ENCODE measurements at places on chromosomes 6 and 20.
A peak's percentile ranks its signal among the peaks of the same experiment; 100 is the strongest.

DNA sequence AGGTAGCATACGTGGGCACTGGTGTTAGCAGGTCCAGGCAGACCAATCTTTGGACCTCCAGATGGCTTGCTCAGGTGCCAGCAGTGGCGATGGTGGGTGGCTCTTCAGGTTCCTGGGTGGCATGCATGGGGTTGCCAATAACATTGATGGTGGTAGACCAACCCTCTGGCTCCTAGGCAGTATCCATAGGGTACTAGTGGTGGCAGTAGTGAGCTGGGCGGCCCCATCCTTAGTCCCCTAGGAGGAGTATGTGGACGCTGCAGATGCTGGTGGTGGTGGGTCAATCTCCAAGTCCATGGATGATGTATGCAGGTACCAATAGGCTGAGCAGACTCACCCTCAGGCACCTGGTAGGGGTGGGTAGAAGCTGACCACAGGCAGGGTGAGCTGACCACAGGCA, 70.6 kb downstream of the ZC2HC1B start:
- DNase-seq = no peak

GRCh38 chr20:37991157-37991866, 41.9 kb downstream of the TTI1 start:
- no peak for DNase-seq

DNA sequence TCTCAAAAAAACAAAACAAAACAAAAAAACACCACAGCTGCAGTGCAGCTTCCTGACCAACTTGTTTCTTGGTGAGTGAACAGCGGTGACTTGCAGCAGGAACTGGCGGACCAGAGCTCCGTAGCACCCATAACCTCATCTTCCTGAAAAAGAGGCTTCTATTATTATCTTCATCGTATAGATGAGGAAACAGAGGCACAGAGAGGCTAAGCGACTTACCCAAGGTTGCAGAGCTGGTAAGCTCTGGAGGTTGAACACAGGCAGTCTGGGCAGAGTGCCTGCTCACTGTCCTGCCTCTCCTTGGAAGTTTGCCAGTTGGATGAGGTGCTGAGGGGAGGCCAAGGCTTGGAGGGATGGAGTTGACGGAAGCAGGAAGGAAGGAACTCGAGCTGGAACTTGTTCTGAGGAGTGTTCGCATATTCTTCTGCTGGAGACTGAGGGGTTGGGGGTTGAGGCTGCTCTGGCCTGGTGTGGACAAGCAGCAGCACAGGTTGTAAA, 47.9 kb upstream of the CCDC167 start:
- peak; percentile 29 for DNase-seq

DNA sequence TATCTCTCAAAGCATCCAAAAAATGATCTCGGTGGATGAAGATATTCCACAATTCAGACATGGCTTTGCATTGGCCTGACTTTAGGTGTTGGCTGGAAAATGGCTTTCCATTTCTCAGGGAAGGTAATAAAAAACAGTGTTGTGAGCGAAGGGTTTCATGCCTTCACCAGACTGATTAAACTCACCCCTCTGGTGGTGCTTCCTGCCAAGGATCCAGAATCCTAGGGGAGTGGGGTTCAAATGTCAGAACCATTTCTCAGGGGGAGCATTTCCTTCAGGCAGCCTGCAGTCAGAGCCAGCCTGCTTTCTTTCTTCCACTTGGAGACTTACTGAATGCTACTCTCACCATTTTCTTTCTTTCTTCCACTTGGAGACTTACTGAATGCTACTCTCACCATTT, 45.7 kb upstream of the SMIM28 start:
- no peak for DNase-seq

GRCh38 chr20:39342463-39342862, 380.3 kb downstream of the DHX35 start:
- DNase-seq = no peak

DNA sequence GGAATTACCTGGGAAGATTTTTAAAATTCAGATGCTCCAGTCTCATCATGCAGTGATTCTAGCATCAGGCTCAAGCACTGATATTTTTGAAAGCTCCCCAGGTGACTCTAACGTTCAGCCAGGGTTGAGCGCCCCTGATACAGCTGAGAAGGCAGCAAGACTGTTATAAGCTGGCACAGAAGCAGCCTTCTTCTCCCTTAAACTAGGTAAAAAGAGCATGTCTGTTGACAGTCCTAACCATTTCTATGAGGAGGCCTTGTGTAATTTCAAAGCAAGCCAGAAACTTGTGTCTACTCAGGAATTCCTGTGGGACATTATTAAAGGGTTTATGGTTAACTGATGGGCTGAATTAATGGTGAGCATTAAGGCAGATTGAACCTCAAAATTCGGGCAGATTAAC, 141.9 kb downstream of the PDE7B start:
- no peak for DNase-seq

DNA sequence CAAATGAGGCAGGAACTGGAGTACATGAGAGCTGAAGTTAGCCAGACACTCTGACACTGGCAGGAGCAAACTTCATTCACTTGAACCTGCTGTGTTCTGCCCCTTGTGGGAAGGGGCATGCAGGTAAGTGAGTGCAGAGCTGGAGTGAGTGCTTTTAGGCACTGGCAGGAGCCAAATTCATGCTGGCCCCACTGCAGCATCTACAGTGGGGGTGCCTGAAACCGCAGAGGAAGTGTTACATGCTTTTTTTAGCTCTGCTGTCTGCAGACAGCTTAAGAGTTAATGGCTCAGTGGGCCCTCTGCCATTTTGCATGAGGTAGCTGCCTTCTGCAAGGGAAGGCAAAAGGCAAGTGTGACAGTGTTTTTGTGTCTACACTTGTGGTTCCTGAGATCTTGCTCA, 167.9 kb upstream of the SYNCRIP start:
- no peak for DNase-seq

- no peak for DNase-seq
Observed at GRCh38 chr6:80376411-80376810, 269.9 kb downstream of the BCKDHB start.

GRCh38 chr20:22063753-22064152, 358.3 kb downstream of the PAX1 start:
- no peak for DNase-seq

GRCh38 chr6:15823838-15824414, 161.1 kb upstream of the DTNBP1 start:
- no peak for DNase-seq

DNA sequence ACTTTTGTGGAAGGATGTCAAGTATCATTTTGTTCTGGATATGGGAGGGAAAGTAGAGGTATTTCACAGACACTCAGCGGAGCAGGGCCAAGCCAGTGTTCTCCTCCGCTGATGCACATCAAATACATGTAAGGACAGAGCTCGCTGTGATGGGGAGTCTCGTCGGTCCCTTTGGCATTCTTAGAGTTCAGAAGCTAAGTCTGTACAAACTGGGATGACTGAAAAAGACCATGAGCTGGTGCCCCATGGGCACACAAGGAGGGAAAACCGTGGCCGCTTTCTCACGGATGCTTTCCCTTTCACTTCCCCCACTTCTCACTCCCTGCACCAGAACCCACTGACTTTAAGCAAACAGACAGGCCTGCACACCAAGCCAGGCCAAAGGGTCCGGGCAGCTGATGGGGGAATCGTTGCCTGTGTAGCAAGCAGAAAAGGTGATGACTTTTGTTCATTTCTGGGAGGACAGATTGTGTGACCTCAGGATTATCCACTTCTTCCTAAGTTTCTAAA, 27.7 kb upstream of the MPC1 start:
- no peak for DNase-seq

- DNase-seq = no peak
Observed at GRCh38 chr6:137815692-137816091, 51.4 kb upstream of the TNFAIP3 start.

- no peak for DNase-seq
Observed at GRCh38 chr6:154474648-154475428, 35.6 kb downstream of the CNKSR3 start.

- DNase-seq = no peak
Observed at GRCh38 chr20:41497186-41497895, 120.8 kb downstream of the CHD6 start.

GRCh38 chr20:10429443-10429981, 4.5 kb downstream of the MKKS start:
- DNase-seq = no peak

GRCh38 chr20:15214051-15214450, 876.6 kb upstream of the FLRT3 start:
- no peak for DNase-seq

DNA sequence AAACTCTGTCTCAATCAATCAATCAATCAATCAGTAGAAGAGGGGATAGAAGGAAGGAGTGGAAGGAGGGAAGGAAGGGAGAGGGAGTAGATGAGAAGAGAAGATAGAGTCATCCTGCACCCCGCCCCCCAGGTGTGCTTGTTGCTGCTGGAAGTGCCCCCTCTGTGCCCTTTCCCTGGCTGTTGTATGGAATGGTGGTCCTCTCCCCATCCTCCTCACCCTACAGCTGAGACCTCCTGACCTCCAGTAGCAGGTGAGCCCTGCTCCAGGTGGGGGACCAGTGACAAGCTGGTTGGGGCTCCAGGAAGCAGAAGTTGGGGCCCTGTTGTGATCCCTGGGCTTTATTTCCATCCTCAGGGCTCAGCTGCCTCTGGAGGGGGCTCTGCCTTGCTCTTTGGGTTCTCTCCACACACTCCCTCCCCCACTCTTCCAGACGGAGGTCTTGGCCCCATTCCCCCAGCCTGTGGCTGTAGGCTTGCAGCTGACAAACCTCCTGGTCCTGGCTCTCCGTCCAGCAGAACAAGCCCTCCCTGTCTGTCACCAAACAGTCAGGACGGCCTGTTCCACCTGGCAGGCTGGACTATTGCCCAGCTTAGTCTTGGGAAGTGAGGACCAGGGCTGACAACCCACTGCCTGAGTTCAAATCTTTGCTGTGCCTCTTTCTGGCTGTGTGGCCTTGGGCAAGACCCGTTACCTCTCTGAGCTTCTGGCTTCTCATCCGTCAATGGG, 26.0 kb upstream of the SCRT2 start:
- no peak for DNase-seq

DNA sequence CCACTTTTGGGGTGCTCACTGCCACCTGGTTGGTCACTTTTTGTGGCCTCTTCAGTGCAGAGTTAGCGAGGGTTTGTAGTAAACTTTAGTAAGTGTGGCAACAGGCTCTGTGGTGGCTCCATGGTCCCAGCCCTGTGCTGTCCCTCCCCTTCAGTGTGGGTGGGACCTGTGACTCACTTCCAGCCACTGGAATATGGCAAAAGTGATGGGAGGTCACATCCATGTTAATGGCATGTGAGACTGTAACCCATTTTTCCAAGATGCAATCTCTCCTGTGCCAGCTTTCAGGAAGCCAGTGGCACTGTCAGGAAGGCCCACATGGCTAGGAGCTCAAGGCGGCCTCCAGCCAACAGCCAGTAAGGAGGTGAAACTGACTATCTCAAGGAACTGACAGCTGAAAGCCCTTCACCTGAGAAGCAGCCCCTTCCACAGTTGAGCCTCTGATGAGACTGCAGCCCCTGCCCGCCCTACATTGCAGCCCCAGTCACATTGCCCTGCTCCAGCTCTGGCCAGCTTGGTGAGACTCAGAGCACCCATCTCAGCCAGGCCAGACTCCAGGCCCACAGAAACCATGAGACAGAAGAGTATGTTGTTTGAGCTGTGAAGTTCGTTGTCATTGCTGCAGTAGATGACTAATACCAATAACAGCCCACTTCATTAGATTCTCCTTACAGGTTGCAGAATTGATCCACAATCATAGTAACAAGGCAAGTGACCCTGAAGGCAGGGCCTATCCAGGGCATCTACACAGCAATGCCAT, 13.1 kb upstream of the CST7 start:
- no peak for DNase-seq

- DNase-seq = no peak
Observed at GRCh38 chr6:113856375-113856624, 845 bp upstream of the MARCKS start.

DNA sequence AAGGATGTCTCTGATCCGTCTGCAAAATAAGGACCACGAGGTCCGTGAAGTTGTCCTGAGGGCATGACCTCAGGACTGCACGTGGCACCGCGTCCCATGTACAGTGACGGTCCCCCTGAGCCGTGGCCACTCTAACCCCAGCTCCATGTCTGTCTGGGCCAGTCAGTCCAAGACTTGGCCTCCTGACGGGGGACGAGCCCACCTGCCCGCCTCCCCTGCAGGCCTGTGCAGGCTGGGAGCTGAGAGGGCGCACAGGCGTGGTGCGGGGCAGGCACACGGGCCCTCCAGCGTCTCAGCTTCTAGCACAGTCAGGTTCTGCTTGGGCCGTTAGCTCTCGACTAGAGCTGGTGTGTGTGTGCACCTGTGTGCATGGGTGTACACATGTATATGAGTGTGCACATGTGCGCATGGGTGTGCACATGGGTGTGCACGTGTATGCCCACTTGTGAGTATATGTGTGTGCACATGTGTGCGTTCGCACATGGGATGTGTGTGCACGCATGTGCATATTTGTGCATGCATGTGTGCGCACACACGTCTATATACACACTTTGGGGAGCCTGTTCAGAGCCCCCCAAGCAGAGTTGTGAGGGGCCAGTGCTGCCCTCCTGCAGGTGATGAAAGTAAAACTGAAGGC, 307.0 kb downstream of the TAF4 start:
- DNase-seq = no peak

DNA sequence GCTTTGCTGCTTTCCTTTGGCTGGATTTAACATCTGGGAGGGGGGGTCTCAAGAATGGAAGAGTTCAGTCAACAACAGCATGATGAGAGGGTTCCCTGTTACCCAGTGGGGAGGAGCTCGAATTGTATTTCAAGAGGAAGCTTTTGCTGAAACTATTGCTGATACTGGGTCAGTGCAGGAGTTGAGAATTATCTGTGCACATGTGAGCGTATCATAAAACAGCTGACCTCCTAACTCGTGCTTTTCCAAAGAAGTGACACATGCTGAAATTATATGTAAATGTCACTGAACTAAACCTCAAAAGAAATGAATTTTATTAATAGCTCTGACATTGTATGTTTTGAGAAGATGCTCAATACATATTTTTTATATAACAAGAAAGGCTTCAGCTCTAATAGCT, 96.3 kb downstream of the PHF3 start:
- no peak for DNase-seq

DNA sequence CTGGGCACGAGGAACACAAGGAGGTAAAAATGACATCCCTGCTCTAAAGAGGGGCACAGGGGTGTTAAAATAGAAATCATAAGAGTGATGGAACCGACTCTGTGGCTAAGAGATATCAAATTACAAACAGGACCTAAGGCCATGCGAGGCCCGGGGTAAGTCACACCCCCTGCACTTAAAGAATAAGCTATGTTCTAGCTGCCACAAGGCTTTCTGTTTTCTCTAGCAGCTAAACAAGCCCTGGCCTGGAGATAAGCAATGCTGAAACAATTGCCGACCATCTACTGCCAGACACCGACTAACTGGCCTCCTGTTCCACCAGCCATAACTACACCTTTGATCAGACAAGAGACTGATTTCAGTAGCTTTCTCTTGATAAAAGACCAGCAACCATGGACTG, 32.4 kb downstream of the MDGA1 start:
- DNase-seq = peak; percentile 43

- DNase-seq = no peak
Observed at GRCh38 chr6:153511896-153512496, 380.9 kb upstream of the RGS17 start.

DNA sequence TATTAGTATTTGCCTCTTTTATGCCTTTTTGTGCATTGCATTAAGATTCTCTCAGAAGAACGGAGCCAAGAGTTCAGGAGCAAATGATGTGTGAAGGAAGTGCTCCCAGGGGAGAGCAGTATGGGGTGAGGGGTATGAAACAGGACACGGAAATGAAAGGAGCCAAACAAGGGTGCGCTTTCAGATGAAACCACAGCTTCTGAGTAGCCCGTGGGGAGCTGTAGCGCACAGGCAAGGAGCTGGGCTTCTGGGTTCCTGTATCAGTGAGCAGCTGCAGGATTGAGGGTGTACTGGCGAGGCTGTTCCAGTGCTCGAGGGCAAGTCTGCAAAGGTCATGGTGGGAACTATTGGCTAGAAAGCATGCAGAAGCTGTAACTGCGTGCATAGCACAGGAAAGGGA, 25.4 kb downstream of the ANKEF1 start:
- peak; percentile 90 for DNase-seq
